ENCODE measurements at places on chromosomes 11 and 22.

DNA sequence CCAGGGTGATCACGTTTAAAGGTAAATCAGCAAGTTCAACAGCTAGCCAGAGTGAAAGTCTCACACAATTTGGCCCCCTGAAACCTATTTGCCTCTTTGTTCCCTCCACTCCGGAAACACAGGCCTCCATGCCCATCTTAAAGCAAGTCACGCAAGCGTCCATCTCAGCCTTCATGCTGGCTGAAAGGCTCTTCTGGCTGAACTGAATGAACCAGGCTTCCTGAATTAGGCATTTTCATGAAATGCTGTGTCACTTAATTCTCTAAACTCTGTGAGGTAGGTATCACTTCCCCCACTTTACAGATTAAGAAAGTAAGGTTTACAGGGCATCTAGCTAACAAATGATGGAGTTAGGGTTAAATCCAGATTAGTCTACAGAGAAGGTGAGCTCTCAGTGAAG is 1.4 kb downstream of the SLC25A17 start:
- no peaks in the 10 kb centered on the region for H3K27me3 ChIP-seq
- no peak overlapping the region for H3K27ac ChIP-seq

- H3K27ac ChIP-seq: no peak overlapping the region
- no peak for DNase-seq
- no peaks in the 10 kb centered on the region for H3K4me1 ChIP-seq
- H3K36me3 ChIP-seq: no peaks in the 10 kb centered on the region
- H3K27me3 ChIP-seq: no peaks in the 10 kb centered on the region
These were observed 137.3 kb upstream of the KIRREL3 start for GRCh38 chr11:127137771-127138280.

- H3K27ac ChIP-seq: no peak overlapping the region
- no peaks in the 10 kb centered on the region for H3K36me3 ChIP-seq
- no peak for DNase-seq
- peaks cover 6% of the 10 kb centered on the region for H3K4me1 ChIP-seq
These were observed 11.2 kb upstream of the CTSD start for GRCh38 chr11:1774886-1775285.

GRCh38 chr11:108551651-108552462 is 41.7 kb downstream of the EXPH5 start:
- H3K4me1 ChIP-seq: no peaks in the 10 kb centered on the region
- H3K36me3 ChIP-seq: no peaks in the 10 kb centered on the region
- H3K27ac ChIP-seq: no peak overlapping the region
- H3K4me3 ChIP-seq: no peak overlapping the region

GRCh38 chr22:44870021-44870420 is 117.6 kb downstream of the ARHGAP8 start:
- no peak overlapping the region for H3K4me3 ChIP-seq
- DNase-seq: no peak
- H3K4me1 ChIP-seq: no peaks in the 10 kb centered on the region

- H3K27me3 ChIP-seq: no peaks in the 10 kb centered on the region
- no peak overlapping the region for H3K4me3 ChIP-seq
- H3K4me1 ChIP-seq: no peaks in the 10 kb centered on the region
- no peak overlapping the region for H3K27ac ChIP-seq
- H3K36me3 ChIP-seq: no peaks in the 10 kb centered on the region
These were observed 13.1 kb upstream of the ACCSL start for GRCh38 chr11:44034639-44035038.

- H3K4me1 ChIP-seq: no peaks in the 10 kb centered on the region
- no peak overlapping the region for H3K4me3 ChIP-seq
- H3K27me3 ChIP-seq: no peaks in the 10 kb centered on the region
- H3K36me3 ChIP-seq: no peaks in the 10 kb centered on the region
- no peak overlapping the region for H3K27ac ChIP-seq
- DNase-seq: no peak
These were observed 123.8 kb downstream of the WT1 start for GRCh38 chr11:32311346-32312065.

DNA sequence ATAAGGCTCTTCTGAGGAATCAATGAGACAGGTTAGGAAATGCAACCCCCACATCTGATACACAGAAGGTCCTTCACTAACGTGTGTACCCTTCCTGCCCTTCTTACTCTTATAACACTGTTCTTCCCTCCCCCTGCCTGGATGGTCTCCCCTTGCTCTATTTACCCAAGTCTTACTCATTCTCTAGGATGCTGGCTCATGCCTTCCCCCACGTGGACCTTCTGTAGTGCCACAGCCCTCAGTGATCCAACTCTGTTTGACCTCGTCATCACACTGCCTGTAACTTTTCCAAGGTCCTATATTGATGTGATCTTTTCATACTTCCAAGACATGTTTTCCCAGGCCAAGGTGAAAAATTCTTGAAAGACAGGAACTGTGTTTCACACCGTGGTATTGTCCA is 79.8 kb downstream of the C11orf58 start:
- H3K4me1 ChIP-seq: no peaks in the 10 kb centered on the region
- no peak overlapping the region for H3K4me3 ChIP-seq
- no peaks in the 10 kb centered on the region for H3K36me3 ChIP-seq
- DNase-seq: no peak
- H3K27me3 ChIP-seq: no peaks in the 10 kb centered on the region
